ENCODE measurements at places on chromosomes 1 and 21.

GRCh38 chr1:68331117-68331865 is 99.0 kb upstream of the WLS start:
- DNase-seq, result no peak

DNA sequence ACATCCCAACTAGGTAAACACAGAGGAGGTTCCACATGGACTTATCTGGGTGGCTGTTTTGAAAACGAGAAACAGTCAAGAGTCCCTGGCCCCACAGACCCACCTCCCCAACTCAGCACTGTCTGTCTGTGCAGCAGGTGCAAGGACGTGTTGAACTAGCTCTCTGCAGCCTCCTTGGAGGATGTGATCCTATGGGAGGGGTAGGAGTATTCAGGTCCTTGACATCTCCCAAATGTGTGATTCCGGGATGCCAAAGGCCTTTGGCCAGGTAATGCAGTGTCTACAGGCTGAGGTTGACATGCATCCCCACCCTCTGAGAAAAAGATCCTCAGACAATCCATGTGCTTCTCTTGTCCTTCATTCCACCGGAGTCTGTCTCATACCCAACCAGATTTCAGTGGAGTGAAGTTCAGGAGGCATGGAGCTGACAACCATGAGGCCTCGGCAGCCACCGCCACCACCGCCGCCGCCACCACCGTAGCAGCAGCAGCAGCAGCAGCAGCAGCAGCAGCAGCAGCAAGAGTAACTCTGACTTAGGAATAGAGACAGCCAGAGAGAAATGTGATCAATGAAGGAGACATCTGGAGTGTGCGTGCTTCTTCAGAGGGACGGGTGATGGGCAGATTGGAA is 151.6 kb upstream of the CAMK1G start:
- DNase-seq, result no peak

GRCh38 chr1:184409011-184409410 is 22.2 kb downstream of the C1orf21 start:
- DNase-seq, result no peak

GRCh38 chr21:23578027-23578426 is 2029.3 kb downstream of the MRPL39 start:
- no peak for DNase-seq

- DNase-seq, result no peak
Observed at GRCh38 chr1:109184687-109185086, 29.0 kb upstream of the SARS1 start.

GRCh38 chr1:231751415-231751814 is 124.8 kb downstream of the DISC1 start:
- DNase-seq, result no peak

GRCh38 chr1:182129398-182129797 is 67.9 kb upstream of the ZNF648 start:
- no peak for DNase-seq

Data from CD4-positive, alpha-beta memory T cell (primary cell).